LoVo (cell line): ENCODE measurements at places on chromosomes 13 and 19.

- DNase-seq, result no peak
These were observed 548.4 kb downstream of the GPC6 start for GRCh38 chr13:93775027-93775426.

GRCh38 chr19:16309643-16310042, 15.0 kb upstream of the KLF2 start:
- no peak for DNase-seq

DNA sequence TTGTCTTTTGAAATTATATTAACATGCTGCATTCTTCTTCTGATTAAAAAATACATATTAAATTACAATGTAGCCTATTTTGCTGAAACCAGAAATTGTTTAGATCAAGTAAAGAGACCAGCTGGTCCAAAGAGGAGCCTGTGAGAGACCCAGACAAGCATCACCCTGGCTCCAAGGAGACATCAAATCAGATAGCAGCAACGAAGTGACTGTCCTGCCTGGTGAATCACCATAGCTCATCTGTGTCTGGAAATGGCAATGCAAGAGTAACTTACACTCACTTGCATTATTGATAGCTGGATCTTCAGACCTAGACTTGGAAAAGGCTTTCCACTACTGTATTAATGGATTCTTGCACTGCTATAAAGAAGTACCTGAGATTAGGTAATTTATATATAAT, 169.1 kb downstream of the KCTD12 start:
- no peak for DNase-seq

GRCh38 chr19:1068009-1069001, 1.3 kb downstream of the ARHGAP45 start:
- DNase-seq, result no peak

- no peak for DNase-seq
These were observed 4.5 kb downstream of the GTPBP3 start for GRCh38 chr19:17341845-17342244.

- no peak for DNase-seq
These were observed at the start of gene ACOD1 for GRCh38 chr13:76948149-76948548. Gene ACOD1 (plus strand): TSS chr13:76948511. CDS start chr13:76948559, 48 bp downstream.

- no peak for DNase-seq
These were observed 20.9 kb upstream of the KLF2 start for GRCh38 chr19:16303755-16304154.

DNA sequence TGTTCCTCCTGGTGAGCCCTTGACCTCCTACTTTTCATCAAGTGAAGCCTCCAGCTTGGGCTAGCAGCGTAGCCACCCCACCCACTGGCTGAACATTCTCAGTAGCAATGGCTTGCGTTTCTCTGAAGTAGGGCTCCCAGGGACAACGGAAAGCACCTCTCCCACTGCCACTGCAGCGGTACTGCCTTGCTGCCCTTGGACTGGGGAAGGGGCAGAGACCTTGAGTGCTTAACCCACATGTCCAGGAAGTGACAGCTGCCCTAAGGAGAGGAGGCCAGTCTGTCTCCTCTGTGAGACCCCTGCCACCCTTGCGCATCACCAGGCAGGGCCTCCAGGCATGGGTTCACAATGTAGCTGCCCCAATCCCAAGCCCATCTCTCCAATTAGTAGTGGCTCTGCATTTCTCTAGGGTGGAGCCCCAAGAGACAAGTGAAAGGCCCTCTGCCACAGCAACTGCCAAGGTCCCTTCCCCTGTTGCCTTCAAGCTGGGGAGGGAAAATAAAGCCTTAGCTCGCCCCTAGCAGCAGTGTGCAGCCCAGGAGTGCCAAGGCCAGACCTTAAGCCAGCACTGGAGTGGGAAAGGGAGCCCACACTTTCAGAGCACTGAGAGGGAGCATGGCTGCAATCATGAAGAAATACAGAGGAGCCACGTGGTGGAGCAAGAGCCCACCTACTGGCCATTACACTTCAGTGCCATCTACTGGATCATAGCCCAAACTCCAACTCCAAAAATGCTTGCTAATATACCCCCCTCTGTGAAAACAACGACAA, 175.9 kb upstream of the TRPC4 start:
- DNase-seq, result no peak

- DNase-seq, result no peak
These were observed 34.1 kb downstream of the TMEM255B start for GRCh38 chr13:113792886-113793717.

DNA sequence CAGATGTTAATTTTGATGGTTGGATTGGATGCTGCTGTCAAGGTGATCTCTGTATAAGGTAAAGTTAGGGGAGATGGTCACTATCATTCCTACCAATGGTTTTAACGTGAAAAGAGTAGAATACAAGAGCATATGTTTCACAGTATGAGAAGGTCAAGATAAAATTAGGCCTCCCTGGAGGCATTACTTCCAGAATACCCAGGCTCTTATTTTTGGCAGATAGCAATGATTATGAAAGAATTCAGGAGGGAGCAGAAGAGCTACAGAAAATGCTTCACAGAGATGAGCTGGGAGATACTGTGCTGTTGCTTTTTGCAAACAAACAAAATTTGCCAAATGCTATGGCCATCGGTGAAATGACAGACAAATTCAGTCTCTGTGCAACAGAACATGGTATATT, 547.5 kb upstream of the SPRY2 start:
- no peak for DNase-seq

DNA sequence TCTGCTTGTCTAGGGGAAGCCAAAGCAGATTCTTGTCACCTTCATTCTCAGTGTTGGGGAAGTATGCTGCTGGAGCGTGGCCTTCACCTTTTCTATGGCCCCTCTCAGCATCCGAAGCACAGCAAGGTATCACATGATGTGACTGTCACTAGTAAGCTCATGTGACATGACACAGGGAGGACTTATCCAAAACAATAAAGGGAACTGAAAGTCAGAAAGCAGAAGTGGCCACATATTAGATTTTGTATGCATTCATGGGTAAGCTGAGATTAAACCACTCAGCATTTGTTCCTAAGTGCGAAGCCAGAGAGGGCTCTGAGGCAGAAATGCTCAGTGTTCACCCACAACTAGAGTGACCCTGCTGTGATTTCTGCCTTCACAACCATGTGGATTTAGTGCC, 72.8 kb upstream of the PCDH8 start:
- DNase-seq, result no peak

- DNase-seq, result no peak
These were observed 877 bp upstream of the PRR22 start for GRCh38 chr19:5785423-5785822.

GRCh38 chr13:20801707-20802106, 27.9 kb upstream of the EEF1AKMT1 start:
- no peak for DNase-seq

- DNase-seq, result peak; percentile 50
These were observed 51.2 kb downstream of the NLRP12 start for GRCh38 chr19:53772943-53773342.

GRCh38 chr19:55508120-55508519, 19.9 kb downstream of the SSC5D start:
- no peak for DNase-seq

GRCh38 chr19:46890423-46891170, 29.8 kb downstream of the ARHGAP35 start:
- DNase-seq, result peak; percentile 91

DNA sequence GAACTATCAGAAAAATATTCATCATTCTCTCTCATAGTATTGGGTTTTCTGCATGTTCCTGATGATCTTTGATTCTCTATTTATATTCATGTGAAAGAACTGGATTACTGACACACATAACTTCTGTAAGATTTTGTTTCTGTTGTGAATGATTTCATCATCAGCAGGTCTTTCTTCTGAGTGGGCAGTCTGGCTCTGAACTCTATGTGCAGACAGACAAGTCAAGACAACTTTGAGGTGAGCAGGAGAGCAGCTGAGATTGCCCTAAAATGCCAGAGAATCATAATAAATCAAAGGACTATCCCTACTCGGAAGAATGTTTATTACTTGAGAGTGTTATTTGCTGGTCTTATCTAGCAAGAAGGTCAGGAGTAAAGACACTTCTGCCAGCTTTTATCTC, 652.1 kb upstream of the GPC6 start:
- DNase-seq, result no peak

- DNase-seq, result no peak
These were observed 78.5 kb upstream of the UBAC2 start for GRCh38 chr13:99122171-99122570.

DNA sequence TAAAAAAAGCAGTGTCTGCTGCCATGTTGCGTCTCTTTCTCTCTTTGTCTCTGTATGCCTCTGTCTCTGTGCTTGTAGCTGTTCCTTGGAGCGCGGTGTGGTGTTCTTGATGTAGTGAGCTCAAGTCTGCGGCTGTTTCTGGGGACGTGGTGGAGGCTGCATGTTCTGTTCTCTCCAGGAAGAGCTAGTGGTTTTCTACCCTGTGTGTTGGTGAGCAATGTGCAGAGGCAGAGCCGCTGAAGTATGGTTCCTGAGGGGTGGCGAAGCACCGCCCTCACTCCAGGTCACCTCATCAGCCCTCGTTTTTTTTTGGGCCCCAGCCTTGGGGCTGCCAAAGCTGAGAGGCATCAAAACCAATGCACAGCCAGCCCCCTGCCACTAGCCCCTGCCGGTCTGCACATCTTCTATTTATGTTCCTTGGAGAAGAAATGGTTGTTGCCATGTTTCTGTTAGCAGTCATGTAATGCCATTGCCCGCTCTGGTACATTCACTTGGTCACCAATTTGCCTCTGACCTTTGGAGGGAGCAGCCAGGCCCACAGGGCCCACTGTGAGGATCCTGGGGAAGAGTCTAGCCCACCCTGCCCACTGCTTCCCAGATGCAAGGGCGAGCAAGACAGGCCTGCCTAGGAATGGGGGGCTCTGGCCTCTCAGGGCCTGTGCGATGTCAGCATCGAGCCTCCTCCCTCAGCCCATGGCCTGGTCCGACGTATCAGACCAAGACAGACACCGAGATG, 7.2 kb downstream of the HNRNPL start:
- no peak for DNase-seq

GRCh38 chr13:35817642-35818607, 313.3 kb downstream of the DCLK1 start:
- DNase-seq, result no peak

DNA sequence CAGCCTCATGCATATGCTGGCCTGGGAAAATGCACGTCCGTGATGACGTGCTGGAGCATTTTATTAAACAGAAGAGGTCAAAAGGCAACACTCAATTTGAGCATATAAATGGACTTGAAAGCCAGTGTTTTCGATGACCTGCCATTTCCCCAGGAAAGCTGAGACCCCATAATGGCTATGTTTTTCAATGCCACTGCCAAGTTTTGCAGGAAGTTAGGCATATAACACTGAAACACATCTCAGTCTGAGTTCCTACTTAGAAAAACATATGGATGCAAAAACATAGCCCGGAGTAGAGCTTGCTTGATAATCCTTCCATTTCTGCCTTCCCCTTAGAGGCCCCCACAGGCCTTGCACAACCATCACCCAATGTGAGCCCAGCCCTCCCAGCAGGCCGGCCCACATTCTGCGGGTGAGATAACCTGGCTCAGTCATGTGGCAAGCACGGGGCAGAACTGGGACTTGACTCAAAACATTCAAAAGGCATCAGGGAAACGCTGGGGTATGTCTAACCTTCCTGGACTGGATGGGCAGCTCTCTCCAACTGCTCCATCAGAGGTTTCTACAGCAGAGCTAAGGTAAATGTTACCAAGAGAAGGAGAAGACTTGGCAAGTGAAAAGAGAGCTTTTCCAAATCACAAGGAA, 24.9 kb downstream of the EPS15L1 start:
- no peak for DNase-seq

GRCh38 chr13:100089465-100090032, 656 bp downstream of the PCCA start:
- peak; percentile 20 for DNase-seq
